ENCODE measurements at places on chromosomes 16 and 17.

- DNase-seq, result no peak
These were observed 176.2 kb upstream of the FAM20A start for GRCh38 chr17:68777243-68777855.

DNA sequence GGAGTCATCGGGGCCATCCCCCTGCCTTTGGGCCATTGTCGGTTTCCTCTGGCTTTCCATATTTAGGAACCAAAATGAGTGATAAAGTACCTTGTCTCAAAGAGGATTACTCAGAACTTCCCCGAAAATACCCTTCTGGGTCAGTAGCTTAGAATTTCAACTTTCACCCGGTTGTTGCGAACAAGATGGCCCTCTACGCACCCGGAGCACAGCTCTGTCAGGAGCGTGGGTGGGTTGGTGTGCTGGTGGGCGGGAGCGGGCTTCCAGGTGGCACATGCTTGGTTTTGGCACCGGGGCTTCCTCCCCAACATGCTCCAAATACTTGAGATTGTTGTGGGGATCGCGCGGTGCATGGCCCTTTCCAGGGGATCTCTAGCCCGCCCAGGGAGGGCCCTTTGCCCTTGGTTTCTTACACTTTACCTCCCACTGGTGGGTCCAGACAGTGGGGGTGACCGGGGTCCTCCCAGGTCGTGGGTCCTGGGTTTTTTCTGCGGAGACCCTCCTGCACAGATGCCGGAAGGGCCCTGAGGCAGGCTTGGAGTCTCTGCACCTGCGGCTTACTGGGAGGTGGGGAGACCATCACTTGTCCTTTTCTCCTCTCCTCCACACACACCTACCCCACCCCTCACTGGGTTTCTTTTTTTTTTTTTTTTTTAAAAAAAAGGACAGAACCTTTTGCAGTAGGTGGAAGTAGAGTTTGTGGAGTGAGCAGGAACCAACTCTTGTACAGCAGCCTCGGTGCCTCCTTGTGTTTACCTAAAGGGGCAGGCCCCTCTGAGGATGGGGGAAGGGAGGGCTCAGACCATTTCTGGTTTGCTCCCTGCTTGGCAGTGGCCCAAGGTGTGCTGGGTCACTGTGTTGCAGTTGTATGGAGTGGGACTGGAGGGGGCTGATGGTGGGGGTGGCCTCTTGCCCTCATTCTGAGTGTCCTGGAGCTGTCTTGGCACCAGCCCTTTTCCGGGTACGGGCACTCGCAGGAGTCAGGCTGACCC, 142.1 kb downstream of the SEC14L1 start:
- no peak for DNase-seq

DNA sequence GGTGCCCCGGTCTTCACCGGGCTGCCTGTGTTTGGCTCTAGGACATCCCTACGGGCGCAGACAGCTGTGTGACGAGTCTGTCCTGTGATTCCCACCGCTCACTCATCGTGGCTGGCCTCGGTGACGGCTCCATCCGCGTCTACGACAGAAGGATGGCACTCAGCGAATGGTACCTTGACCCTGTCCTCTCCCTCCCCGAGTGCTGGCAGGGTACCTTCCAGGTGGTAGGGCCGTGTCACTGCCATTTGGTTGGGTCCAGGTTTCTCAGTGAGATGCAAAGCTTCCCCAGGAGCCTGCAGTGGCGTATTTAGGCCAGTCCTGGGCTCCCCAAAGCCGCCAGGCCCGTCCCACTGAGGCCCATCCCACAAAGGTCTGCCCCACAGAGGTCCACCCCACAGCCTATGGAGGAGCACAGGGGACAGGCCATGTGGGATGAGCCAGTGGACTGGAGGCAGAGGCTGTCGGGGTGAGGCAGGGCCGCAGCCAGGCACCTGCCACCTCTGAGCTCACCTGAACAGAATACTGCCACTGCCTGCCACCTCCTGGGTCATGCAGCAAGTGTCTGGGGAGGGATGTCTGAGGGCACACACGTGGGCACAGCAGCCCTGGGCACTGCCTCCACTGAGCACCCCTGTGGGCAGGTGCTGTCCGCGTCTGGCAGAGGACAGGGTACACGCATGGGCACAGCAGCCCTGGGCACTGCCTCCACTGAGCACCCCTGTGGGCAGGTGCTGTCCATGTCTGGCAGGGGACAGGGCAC, 31.4 kb upstream of the CHMP6 start:
- DNase-seq, result no peak

- no peak for DNase-seq
These were observed 99.9 kb downstream of the CDK5R1 start for GRCh38 chr17:32586666-32587065.

DNA sequence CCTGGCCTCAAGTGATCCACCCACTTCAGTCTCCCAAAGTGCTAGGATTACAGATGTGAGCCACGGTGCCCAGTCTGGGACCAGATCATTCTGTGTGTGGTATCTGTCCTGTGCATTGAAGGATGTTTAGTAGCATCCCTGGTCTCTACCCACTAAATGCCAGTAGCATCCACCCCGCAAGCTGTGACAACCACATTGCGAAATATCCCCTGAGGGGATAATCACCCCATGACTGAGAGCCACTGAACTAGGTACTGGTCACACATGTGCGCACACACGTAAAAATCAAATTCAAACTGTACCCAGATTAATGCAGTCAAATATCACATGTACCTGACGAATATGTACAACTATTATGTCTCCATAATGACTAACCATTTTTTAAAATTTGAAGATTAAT, 35.8 kb downstream of the TEKT5 start:
- no peak for DNase-seq

- no peak for DNase-seq
These were observed 3.8 kb downstream of the MRPL38 start for GRCh38 chr17:75900691-75901533.

GRCh38 chr17:17999364-18000029, 26.8 kb downstream of the DRC3 start:
- DNase-seq, result no peak

- DNase-seq, result no peak
These were observed 15.8 kb downstream of the CYTH1 start for GRCh38 chr17:78766225-78766624.

GRCh38 chr16:3497771-3498170, 2.5 kb upstream of the C16orf90 start:
- DNase-seq, result no peak

DNA sequence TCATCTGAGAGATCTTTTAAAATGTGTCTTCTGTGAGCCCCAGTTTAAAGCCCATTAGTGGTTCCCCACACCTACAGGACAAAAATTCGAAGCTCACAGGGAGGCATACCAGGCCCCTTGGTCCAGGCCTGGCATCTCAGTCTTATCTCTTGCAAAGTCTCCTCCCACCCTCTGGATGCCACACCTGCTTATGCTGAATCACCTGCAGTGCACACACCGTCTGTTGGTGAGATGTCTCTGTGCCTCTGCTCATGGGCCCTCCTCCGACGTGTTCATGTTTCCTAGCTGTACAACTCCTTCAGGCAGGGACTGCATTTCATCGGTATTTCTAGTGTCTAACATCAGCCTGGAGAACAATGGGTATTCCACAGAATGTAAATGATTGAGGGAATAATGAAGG, 41.6 kb downstream of the RNF157 start:
- no peak for DNase-seq

- no peak for DNase-seq
These were observed 7.0 kb downstream of the TOM1L2 start for GRCh38 chr17:17965152-17965721.

DNA sequence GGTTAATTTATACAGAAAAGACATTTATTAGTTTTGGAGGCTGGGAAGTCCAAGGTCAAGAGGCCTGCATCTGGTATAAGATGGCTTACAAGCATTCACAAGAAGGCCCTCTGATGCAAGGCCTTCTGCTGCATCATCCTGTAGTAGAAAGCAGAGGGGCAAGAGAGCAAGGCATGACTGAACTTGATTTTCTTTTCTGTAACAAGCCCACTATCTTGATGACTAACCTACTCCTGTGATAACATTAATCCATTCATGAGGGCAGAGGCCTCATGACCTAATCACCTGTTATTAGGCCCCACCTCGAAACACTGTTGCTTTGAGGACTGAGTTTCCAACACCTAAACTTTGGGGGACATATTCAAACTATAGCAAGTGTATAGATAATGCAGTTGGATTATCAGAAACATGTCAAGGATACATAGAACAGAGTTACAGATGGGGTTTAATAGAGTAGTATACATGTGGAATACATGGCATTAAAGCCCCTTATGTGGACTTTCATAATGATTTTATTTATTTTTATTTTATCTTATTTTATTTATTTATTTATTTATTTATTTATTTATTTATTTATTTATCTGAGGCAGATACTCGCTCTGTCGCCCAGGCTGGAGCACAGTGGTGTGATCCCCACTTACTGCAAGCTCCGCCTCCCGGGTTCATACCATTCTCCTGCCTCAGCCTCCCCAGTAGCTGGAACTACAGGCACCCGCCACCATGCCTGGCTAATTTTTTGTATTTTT, 88.2 kb downstream of the CHD9 start:
- DNase-seq, result no peak

DNA sequence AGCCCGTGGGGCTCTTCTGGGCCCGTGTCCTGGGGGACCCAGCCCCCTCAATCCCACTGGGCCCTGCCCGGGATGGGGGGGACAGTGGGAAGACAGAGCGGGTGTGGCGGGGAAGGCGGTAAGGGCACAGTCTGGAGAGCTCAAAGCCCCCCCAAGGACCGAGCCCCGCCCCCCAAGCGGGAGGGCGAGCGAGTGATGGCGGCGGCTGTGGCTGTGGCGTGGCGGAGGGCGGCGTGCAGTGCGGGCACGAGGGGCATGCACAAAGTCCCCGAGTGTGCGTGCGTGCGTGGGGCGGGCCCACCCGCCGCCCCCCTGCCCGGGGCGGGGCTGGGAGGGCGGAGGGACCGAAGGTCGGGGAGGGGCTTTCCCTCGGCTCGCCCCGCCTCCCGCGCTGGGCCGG, 3.6 kb upstream of the WDR24 start:
- no peak for DNase-seq

DNA sequence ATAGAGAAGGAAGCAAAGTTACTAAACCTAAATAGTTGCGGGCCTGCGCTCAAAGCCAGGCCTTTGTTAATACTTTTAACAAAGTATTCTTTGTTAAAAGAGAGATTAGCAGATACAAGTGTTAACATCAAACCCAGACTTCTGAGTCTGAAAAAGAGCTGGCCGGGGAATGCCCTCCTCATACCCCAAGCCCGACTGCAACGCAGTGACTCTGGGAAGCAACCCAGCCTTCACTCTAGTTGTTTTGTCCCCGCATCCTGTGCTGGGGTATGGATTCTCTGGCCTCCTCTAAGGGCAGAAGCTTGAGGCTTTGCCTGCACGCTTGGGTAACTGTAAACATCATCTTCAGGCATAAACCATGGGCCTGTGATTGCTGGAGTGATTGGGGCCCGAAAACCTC, 48.3 kb downstream of the ADCY7 start:
- no peak for DNase-seq

DNA sequence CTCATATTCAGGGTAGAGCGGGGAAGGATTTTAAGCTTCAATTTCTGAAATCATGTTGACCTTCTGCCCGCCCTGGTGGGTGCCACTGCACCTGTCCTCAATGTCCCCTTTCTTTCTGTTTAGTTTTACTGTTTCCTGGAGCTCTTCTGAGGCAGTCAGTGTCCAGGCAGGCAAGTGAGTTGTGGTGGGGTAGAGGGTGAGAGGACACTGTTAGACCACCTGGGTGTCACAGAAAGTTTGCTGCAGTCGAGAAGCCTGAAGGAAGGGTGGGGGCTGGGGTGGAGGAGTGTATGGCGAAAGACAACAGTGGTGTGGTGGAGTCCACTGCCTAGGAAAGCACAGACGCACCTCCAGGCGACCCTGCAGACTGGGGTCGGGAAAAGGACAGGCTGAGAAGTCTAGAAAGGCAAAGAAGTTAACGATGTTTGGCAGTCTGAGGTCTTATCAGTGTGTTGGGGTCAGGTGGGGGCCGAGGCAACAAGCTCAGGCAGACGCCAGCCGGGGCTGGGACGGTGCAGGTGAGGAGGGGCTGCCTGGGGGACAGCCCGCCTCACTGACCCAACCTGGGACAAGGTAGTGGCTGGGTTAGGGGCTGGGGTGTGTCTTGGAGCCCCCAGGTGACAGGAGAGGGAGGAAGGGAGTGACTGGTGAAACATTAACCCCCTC, 23.3 kb upstream of the HOXB13 start:
- no peak for DNase-seq

- DNase-seq, result no peak
These were observed 41.0 kb downstream of the TADA2A start for GRCh38 chr17:37447641-37448040.

DNA sequence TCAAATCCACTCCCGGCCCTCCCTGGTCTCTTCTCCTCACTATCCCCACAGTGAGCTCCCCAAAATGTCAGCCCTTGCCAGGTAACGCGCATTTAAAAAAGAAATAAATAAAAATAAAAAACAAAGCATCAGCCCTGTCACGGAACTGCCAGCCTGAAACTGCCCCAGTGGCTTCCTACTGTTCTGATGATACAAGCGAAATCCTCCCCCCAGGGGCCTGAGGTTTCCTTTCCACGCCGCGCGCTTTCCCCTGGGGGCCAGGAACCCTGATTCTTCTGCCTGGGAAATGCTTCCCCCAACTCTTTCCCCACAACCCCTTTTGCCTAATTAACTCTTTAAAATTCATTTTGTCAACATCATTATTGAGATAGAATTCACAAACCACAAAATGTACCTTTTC, 12.2 kb upstream of the RPH3AL start:
- no peak for DNase-seq

DNA sequence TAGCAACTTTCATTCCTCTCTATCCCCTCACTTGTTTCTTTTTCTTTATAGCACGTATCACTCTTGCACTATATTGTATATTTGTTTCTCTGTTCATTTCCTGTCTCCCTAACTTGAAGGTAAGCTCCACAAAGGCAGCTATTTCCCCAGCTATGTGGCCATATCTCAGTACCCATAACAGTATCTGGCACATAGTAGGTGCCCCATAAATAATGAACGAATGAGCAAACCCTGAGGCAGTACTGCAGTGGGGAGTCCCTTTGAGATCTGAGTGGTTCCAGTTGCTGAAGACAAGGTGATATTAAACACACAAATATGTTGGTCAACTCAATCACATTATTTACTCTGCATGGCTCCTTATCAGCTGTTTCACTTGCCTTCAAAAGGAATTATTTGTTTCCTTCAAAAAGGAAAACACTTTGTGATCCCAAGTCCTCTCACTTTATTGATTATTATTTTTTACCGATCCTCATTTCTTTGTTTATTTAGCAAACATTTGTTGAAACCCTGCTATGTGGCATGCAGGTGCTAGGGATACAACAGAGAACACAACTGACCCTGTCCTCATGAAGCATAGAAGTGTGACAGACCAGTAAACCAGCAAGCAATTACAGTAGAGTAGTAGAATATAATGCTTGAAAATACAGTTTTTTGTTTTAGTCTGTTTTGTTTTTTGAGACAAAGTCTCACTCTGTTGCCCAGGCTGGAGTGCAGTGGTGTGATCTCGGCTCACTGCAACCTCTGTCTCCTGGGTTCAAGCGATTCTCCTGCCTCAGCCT, 5.7 kb upstream of the ADAP2 start:
- no peak for DNase-seq

- DNase-seq, result no peak
These were observed 2.2 kb downstream of the LASP1 start for GRCh38 chr17:38872027-38872511.

GRCh38 chr16:22091721-22092120, 620 bp upstream of the VWA3A start:
- no peak for DNase-seq

- no peak for DNase-seq
These were observed 10.1 kb downstream of the GJD3 start for GRCh38 chr17:40354221-40355122.

- DNase-seq, result no peak
These were observed 655 bp downstream of the ATXN1L start for GRCh38 chr16:71846431-71846830.

- DNase-seq, result no peak
These were observed 13.3 kb downstream of the SRCIN1 start for GRCh38 chr17:38592487-38592886.
